Left lung (tissue), 14 donors: ENCODE measurements at places on chromosomes 12 and 14.

DNA sequence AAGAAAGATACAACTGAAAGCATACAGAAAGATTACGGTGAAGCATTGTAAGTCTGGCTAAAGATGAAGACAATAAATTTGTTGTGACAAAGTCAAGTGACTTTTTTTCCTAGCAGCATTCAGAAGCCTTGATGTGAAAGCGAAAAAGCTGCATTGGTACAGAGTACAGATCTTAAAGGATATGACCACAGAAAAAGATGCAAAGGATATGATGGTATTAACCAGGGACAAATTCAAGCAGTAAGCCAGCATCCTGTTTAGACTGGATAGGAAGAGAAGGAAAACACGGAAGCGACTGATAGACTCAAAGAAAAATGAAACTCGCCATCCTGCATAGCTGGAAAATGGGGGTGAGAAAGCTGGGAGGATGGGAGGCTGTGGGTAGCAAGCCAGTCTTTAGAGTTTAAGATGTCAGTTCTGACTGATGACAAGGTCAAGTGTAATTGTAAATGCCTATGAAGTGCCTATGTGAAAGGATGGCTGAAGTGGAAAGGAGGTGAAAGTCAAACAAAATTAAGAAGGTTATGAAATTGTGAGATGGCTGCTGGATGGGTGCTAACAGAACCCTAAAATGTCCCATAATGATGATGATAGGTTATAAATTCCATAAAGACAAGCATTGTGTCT is 92.4 kb downstream of the PHLDA1 start:
- DNase-seq = no peak

- DNase-seq = no peak
Measured at GRCh38 chr12:113867258-113867657, 98.9 kb downstream of the RBM19 start.

GRCh38 chr14:87170179-87170578 is 822.8 kb downstream of the GALC start:
- DNase-seq = no peak

DNA sequence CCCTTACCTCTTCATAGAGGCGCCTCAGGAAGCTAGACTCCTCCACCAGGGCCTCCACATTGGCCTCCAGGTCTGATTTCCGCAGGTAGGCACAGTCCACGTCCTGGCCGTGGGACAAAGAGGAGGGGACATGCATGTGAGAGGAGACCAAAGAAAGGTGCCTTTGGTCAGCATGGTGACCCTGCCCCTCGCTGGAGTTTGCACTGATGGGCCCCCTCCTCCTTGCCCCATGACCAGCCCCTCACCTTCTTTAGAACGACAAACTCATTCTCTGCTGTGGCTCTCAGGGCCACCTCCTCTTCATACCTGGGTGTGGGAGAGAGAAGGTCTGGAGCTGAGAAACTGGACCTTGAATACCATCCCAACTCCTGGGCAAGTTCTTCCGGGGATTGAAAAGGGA is 3.2 kb downstream of the KRT85 start:
- DNase-seq = no peak
